Stimulated activated naive CD8-positive, alpha-beta T cell treated with anti-CD3 and anti-CD28 coated beads, Interleukin-15, amount 100 ng/mL, for 72 hours (primary cell): ENCODE measurements at places on chromosomes 6 and 20.

GRCh38 chr20:50381771-50382593 is 128.2 kb upstream of the PTPN1 start:
- DNase-seq: no peak

DNA sequence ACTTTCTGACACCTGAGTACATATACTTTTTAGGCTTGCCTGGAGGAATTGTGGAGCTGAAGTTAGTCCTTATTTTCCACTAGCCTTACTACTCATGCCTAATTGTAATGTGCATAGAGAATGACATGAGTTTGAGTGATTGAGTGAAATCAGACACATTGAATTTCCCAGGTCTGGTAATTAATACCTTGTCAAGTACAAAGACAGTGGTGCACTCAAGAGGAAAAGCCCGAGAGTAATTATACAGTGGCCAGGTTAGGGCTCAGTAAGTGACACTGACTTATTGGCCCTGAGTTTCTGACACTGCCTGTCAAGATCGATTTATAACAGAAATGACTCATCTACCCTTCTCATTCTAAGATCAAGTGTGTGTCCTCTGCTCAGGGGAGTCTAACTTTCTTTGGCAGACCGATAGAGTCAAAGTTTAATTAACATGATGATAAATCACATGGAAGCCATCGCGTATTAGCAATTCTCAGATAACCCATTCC is 288.3 kb downstream of the TPBG start:
- no peak for DNase-seq

DNA sequence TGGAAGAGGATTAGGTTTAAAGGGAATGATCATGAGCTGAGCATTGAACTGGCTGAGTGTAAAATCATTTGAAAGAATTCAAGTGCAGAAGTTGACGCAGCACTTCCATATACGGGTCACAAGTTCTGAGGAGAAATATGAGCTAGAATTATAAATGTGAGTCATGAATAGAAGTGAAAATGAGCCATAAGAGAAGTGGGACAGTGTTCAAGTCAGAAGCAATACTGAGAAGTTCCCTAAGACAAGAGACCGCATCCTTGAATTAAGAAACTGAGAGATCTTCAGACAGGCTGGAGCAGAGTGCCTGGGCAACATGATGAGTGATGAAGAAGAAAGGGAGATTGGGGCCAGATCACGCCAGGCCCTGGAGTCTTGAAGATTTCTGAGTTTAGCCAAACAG is 209.7 kb downstream of the TBX18 start:
- DNase-seq: no peak

DNA sequence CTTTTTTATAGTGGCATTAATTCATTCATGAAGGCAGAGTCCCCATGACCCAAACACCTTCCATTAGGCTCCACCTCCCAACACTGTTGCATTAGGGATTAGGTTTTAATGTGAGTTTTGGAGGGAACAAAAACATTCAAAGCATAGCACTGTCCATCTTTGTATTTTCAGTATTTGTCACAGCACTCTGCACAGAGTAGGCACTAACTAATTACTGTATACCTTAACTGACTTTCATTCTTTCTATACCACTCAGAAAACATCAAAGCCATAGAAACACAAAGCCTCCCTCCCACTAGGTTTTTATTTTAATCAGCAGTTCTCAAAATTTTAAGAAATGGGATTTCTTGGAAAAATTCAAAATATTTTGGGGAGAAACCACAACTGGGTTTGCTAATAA is 21.8 kb upstream of the AHI1 start:
- no peak for DNase-seq

DNA sequence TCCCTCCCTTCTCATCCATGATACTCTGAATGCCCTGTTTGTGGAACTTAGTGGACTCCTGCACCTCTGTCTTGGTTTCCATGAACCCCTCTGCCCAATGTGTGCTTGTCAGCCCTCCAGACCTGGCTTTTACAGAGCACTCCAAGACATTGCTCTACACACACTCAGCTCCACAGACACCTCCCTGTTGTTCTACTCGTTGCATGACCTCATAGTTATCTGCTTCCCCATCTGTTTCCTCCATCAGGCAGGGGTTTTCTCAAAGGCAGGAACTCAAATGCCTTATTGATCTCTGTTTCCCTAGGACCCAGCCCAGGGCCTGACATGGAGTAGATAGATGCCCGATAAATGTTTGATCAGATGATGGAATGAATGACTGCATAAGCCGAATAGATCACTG is 13.3 kb downstream of the PLCG1 start:
- DNase-seq: no peak

DNA sequence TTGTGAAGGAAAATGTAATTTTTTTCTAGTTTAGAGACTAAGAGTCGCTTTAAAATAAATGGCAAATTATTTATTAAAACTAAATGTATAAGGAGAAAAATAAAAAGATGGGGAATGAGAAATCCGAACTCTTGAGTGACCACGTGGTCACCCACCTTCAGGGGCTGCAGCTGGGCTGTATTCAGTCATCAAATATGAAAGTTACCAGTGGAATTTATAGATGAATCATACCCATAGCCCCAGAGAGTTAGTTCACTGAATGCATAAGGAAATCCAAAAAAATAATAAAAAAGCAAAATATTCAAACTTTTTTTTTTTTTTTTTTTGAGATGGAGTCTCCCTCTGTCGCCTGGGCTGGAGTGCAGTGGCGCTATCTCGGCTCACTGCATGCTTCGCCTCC is 947.7 kb upstream of the ADGRB3 start:
- no peak for DNase-seq

DNA sequence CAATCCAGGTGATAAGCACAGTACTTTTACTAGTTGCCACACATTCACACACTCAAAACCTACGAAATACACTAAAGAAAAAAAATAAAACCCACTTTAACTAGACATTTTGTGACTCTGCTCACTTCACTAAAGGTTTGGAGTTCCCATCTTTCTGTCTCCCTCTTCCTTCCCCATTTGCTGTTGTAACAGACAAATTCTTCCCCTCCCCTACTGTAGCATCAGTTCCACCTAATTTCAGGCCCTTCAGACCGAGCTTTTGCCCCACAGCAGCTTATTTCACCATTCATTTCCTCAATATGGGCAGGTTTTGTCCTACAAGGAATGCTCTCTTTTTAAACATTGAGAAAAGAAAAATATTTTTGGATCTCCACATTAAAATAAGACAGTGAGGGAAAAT is 31.3 kb upstream of the MRAP2 start:
- no peak for DNase-seq

DNA sequence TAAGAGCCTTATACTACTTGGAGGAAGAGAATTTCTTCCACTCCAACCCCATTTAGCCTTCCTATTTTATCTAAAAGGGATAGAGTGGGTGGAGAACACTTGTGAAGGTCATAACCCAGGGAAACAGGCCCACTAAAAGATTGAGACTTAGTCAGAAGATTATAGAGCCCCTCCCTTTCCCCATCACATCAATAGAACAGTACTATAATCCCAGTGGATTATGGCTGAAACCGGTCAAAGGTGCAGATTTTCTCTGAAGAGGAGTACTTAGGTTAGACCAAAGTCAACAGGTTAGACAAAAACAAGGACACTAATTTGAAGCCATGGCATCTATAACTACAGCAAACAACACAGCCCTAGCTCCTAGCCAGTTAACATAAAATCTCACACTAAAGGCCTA is 330.9 kb upstream of the NOX3 start:
- no peak for DNase-seq

GRCh38 chr6:31033075-31033474 is 22.8 kb downstream of the MUC22 start:
- DNase-seq: no peak
